ENCODE measurements at places on chromosomes 6 and 20.

- H3K36me3 ChIP-seq, result 0 out of 2 replicates have a peak, but pooled peaks cover 3% of the 10 kb centered on the region
- peaks cover 27% of the 10 kb centered on the region for H3K4me1 ChIP-seq
- DNase-seq, result no peak
- H3K4me3 ChIP-seq, result no peak overlapping the region
- no peak overlapping the region for H3K27ac ChIP-seq
These were observed 238.9 kb downstream of the MAFB start for GRCh38 chr20:40449974-40450616.

GRCh38 chr6:160067564-160067963 is 54.1 kb upstream of the SLC22A1 start:
- peaks cover 69% of the 10 kb centered on the region for H3K36me3 ChIP-seq
- H3K4me3 ChIP-seq, result no peak overlapping the region
- H3K27ac ChIP-seq, result no peak overlapping the region

GRCh38 chr20:46260480-46260879 is 47.8 kb downstream of the CDH22 start:
- H3K27me3 ChIP-seq, result no peaks in the 10 kb centered on the region
- no peak for DNase-seq
- H3K27ac ChIP-seq, result no peak overlapping the region
- no peak overlapping the region for H3K4me3 ChIP-seq

DNA sequence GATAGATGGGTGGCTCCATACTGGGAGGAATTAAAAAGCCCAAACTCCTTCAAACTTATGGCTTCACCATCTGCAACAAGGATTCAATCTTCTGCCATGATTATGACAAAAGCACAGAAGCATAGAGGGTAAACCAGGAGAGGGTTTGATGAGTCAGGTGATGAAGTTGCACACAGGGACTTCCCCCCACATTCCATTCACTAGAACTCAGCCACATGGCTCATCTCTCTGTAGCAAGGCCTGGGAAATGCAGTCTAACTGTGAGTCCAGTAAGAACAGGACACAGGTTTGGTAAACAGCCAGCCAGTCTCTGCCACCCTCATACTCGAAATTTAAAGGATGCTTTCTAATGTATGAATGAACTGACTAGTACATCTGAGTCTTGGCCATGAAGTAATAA is 142.9 kb downstream of the HIVEP2 start:
- no peak for DNase-seq
- H3K27ac ChIP-seq, result 0 out of 2 replicates have a peak overlapping the region, but pooled peaks have one; percentile 73
- H3K36me3 ChIP-seq, result no peaks in the 10 kb centered on the region
- H3K4me1 ChIP-seq, result peaks cover 7% of the 10 kb centered on the region
- H3K27me3 ChIP-seq, result no peaks in the 10 kb centered on the region
- no peak overlapping the region for H3K4me3 ChIP-seq

- H3K36me3 ChIP-seq, result peaks cover 17% of the 10 kb centered on the region
- H3K4me1 ChIP-seq, result peaks cover 16% of the 10 kb centered on the region
- no peak overlapping the region for H3K4me3 ChIP-seq
- H3K27me3 ChIP-seq, result no peaks in the 10 kb centered on the region
These were observed 931.1 kb downstream of the C6orf118 start for GRCh38 chr6:164378330-164378729.

GRCh38 chr6:133187657-133188453 is 53.3 kb upstream of the EYA4 start:
- no peak for DNase-seq
- H3K36me3 ChIP-seq, result no peaks in the 10 kb centered on the region
- H3K27me3 ChIP-seq, result no peaks in the 10 kb centered on the region
- H3K27ac ChIP-seq, result peak overlapping the region; percentile 4
- H3K4me1 ChIP-seq, result peaks cover 46% of the 10 kb centered on the region

- H3K27me3 ChIP-seq, result peaks cover 100% of the 10 kb centered on the region
These were observed 8.4 kb downstream of the PAX1 start for GRCh38 chr20:21713901-21714296.

- H3K4me1 ChIP-seq, result peaks cover 18% of the 10 kb centered on the region
- peaks cover 3% of the 10 kb centered on the region for H3K27me3 ChIP-seq
These were observed 23.2 kb downstream of the MAS1 start for GRCh38 chr6:159913862-159914564.

GRCh38 chr6:140590641-140591040 is 1216.2 kb upstream of the CITED2 start:
- no peaks in the 10 kb centered on the region for H3K4me1 ChIP-seq
- H3K36me3 ChIP-seq, result peaks cover 18% of the 10 kb centered on the region
- H3K4me3 ChIP-seq, result no peak overlapping the region
- DNase-seq, result no peak
- H3K27me3 ChIP-seq, result no peaks in the 10 kb centered on the region

Measured in WTC11 (cell line).